ENCODE measurements at places on chromosomes 6 and 20.
A peak's percentile ranks its signal among the peaks of the same experiment; 100 is the strongest.

- DNase-seq = peak; percentile 82
These were observed 21.6 kb upstream of the FBXO9 start for GRCh38 chr6:53043581-53043980.

DNA sequence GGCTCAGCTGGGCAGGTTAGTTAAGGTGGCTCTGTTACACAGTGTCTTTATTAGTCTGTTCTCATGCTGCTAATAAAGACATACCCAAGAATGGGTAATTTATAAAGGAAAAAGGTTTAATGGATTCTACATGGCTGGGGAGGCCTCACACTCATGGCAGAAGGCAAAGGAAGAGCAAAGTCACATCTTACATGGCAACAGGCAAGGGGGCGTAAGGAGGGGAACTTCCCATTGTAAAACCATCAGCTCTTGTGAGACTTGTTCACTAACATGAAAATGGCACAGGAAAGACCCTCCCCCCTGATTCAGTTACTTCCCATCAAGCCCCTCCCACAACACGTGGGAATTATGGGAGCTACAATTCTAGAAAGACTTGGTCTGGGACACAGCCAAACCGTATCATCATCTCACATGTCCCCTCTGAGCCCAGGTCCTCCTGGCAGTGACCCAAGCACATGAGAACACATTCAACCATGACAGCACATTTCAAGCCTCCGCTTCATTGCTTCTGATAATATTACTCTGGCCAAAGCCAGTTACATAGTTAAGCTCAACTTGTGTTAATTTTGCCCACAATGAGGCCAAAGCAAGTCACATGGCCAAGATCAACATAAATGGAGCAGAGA, 383.9 kb downstream of the PLCB1 start:
- no peak for DNase-seq

GRCh38 chr6:36364669-36365479, 22.6 kb downstream of the ETV7 start:
- no peak for DNase-seq

DNA sequence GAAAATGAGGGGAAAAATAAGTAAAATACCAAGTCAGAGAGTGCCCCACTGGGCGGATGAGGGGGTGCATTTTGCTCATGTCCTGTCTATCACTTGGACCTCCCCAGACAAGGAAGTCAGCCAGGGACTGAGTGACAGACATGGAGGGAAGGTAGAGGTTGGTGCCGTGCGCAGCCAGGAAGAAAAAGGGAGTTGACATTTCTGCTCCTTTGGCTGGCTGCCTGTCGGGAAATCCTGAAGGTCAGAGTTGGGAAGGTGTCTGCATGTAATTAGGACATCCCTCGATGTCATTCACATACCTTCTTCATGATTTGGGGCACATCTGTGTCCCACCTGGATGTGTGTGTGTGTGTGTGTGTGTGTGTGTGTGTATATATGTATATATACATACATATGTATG, 8.9 kb downstream of the GUCA1A start:
- DNase-seq = no peak

DNA sequence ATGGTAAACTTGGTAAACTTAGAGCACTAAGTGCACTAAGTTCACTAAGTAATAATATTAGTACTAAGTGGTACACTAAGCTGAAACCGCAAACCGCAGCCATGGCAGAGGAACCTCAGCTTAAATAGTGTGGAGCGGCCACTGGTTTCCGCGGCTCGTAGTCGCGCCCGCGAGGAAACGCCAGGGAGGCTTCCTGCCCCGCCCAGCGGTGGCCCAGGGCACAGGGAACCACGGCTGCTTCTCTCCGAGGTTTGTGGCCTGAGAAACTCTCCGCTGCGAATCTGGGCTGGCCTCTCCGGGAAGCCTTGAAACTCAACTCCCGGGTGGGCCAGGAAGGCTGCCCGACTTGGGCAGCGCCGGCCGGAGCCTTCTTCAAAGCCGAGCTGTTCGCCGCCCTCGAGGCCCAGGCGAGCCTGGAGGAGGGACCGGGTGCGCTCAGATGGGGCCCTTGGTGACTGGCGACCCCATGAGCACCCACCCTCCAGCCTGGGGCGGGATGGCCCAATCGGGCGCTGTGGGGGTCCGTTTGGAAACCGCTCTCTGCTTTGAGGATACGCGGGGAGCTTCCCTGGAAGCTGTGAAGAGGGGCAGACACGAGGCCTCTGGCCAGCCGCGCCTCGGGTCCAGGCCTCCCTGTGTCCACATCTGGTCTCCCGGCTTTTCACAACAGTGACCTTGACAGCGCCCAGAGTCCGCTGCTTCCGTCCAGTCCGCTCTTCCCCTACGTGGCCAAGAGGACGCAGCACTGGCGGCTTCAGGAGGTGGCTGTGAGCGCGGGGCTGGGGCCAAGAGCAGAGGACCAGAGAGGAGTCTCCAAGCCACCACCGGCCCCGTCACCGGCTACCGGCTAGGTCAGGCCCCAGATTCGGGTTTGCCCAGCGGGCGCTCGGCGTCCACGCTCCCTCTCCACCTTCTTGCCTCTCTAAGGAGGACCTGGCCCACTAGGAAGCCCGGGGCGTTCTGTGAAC, 25.4 kb upstream of the HLA-E start:
- DNase-seq = no peak

DNA sequence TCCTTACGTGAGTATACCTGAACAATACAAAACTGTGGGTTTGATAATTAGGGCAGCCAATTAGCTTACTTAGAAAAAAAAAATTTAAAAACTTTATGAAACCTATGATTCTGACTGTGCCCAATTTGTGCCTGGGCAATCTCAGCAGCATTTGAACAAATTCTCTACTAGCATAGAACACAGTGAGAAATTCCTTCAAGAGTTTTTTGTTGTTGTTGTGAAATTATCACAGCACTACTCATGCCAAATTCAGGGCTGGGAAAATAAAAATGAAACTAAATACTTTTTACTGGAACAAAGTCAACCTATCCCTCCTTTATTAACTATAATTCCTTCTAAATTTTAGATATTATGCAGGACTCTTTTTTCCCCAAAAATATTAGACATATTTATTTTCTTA, 42.9 kb downstream of the POU3F2 start:
- no peak for DNase-seq

Measured in NCI-H524 (cell line).